Body of pancreas (tissue), 4 donors: ENCODE measurements at places on chromosomes 5 and 9. TPM values are rescaled to one million over a fixed set of nuclear protein-coding genes. Genes with fewer than 3 reads are reported as not detected.

Gene PCDHA1
- not detected for total RNA-seq

Gene LECT2
- total RNA-seq = not detected

GRCh38 chr5:63164339-63164738 lies 585.7 kb downstream of the LRRC70 start:
- no peak for DNase-seq

Gene HOMER1
- total RNA-seq = 1.6 TPM

Gene CCNJL
- 0.26 TPM for total RNA-seq

DNA sequence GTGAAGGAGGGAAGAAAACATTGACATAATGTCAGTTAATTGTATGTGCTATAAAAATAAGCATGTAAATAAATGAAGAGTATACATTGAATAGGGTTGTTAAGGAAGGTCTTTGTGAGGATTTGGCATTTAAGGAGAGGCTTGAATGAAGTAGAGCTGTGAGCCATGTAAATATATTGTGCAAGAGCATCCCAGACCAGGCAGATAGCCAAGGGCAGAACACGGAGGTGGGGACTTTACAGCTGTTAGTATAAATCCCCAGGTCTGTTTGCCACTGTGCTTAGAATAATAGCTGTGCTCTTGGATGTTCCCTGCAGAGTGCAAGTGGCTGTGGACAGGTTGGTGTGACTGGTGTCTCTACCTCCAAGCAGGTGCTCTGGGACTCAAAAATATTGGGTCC lies 211.7 kb downstream of the LRRC70 start:
- DNase-seq = peak; percentile 29
